ENCODE measurements at places on chromosomes 12 and 14.
A peak's percentile ranks its signal among the peaks of the same experiment; 100 is the strongest.

DNA sequence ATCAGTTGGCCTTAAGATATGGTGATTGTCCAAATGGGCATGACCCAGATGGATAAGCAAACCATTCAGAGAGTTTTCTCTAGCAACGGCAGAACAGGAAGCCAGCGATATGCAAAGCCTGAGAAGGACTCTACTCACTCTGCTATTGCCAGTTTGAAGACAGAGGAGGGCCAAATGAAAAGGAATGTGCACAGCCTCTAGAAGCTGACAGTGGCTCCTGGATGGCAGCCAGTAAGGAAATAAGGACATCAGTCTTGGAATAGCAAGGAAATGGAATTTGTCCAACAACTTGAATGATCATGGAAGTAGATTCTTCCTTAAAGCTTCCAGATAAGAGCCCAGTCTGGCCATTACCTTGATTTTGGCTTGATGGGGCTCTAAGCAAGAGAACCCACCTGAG, 60.0 kb downstream of the TMTC2 start:
- DNase-seq, result no peak

GRCh38 chr12:29818916-29819623, 35.3 kb upstream of the TMTC1 start:
- DNase-seq, result no peak

- DNase-seq, result no peak
Observed at GRCh38 chr12:115657081-115658013, 620.1 kb downstream of the MED13L start.

DNA sequence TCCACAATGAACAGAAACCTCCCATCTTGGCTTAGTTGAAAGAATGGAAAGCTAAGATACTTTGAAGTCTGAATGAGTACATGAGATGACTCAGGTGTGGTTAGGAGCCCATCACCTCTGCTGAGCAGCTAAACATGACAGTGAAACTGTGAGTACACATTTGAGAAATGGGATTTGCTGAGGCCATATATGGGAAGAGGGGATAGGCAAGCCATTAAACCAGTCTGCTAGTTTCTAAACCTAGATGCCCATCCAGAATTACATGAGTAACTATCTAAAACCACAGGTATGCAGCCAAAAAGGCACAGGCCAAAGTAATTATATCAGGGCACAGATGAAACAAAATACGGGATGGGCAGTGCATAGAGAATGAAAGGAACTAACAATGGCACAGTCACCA, 41.2 kb downstream of the NKX2-1 start:
- peak; percentile 3 for DNase-seq

DNA sequence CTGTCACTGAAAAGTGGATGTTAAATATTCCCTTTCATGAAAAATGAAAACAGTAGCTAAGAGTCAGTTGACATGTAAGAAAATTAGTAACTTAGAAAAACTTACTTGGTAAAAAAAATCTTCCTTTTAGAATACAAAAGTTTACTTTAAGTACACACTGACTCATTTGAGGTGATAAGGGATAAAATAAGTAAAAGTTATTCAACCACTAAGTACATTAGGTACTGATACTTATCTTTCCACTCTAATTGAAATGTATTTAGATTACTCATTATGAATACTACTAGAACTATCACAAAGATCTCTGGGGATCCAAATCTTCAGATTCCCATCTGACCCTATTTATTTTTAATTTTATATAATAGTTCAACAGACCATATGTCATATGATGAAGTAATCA, 12.2 kb downstream of the SYCP3 start:
- no peak for DNase-seq

- no peak for DNase-seq
Observed at GRCh38 chr12:20520532-20520931, 152.2 kb downstream of the PDE3A start.

- no peak for DNase-seq
Observed at GRCh38 chr14:101929946-101930345, 34.4 kb upstream of the DYNC1H1 start.

DNA sequence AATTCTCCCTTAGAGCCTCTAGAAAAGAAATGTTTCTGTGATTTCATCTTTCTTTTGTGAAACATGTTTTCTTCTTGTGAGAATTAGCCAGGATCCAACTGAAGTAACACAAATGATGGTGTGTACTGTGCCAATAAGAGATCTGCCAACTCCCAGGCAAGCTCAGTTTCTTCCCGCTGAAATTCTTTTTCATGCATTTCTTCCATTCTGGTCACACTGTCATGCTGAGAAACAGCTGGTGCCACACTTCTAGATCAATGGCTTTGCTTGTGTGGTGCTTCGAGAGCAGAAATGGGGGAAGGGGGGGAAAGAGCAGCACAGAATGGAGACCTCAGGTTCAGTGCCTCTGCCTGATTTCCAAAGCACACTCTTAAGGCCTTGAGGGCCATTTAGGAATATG, 41.4 kb upstream of the FGF6 start:
- no peak for DNase-seq

DNA sequence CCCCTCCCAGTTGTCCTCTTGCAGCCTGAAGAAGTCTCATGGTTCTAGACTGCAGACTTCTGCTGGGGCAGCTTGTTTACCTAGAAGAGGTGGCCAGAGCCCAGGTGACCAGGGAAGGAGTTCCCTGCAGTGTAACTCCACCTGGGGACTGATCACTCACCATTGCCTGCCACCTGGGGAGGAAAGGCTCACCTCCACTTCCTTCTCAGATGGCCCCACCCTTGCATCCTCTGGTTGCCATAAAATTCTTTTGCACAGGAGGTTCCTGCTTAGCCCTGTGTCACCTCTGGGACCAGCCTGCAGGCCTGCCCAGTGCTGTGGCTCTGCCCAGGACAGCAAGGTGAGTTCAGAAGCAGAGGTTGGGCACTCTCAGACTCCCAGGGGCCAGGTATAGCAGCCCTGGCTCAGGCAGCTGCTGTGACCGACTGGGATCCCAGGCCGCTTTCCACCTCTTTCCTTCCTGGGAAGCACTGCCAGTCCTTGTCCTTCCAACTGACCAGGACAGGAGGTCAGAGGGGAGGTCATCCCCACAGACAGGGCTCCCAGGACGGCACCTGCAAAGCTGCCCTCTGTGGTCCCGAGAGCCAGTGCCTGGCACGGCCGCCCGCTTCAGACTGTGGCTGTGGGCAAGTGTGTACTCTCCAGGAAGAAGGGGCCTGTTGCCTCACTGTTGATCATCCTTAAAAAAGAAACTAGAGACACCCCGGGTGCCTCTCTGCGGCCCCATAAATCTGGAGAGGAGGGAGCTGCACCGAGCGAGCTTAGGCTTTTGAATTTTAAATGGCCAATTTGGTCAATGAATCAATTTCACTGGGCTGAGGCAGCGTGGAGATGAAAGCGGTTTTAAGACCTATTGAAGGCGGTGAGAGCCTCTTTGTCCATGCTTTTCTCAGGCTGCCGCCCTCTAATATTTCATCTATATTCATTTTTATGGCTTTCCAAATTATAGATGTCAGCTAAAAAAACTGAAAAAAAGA, 79.5 kb upstream of the C14orf180 start:
- no peak for DNase-seq

DNA sequence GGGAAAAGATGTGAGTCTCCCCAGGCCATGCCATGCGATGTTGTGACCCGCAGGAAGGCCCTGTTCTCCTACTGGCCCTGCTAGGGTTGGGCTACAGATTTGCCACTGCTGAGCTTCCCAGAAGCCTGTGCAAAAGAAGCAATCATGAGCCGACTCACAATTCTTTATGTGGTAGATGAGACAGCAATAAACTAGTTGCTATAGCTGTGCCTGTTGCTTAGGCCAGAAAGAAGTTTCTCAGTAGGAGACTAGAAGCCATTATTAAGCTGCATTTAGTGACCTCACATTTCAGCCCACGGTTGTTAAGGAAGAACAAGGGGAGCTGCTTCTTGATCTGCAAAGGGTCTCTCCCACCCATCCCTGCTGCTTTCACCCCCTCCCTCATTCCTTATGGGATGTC, 239.4 kb upstream of the CRY1 start:
- no peak for DNase-seq

- peak; percentile 19 for DNase-seq
Observed at GRCh38 chr12:108567406-108568337, 5.3 kb downstream of the ISCU start.

DNA sequence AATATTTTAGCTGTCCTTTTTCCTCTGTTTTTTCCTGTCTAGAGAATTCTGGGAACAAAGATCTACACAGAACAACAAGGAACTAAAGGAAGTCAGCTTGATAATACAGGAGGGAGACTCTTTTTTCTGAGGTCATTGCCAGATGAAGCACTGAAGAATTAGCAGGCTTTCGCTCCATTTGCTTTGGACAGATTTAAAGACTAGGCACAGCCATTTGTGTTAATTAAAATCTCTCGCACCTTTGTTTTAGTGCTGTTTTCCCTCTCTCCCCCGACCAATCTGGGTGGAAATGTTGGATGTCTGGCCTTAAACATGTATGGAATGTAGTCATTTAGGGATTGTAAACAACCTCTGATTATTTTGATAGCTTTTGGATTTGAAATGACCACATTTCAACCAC, 9.6 kb upstream of the GPHN start:
- no peak for DNase-seq

- no peak for DNase-seq
Observed at GRCh38 chr14:72332046-72332445, 399.8 kb downstream of the RGS6 start.

DNA sequence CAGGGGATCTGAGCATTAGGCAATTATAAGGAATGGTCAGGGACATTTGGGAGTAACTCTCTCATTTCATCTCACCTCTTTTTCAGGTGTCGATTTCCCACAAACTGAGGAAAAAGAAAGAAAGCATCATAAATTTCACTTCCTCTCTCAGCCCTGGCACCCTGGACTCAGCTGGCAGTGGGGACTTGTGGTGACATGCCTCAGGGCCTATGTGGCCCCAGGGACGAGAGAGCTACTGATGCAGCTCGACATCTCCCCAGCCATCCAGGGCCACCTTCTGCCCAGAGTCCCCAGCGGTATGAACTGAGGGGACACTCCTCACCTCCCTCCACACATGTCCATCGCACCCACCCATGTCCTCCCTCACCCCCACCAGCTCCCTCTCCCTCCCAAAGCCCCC, 11.7 kb downstream of the TNFRSF1A start:
- DNase-seq, result no peak

GRCh38 chr12:119410396-119410795, 75.9 kb downstream of the CCDC60 start:
- no peak for DNase-seq

- DNase-seq, result no peak
Observed at GRCh38 chr12:100414739-100415138, 57.9 kb downstream of the SLC17A8 start.

DNA sequence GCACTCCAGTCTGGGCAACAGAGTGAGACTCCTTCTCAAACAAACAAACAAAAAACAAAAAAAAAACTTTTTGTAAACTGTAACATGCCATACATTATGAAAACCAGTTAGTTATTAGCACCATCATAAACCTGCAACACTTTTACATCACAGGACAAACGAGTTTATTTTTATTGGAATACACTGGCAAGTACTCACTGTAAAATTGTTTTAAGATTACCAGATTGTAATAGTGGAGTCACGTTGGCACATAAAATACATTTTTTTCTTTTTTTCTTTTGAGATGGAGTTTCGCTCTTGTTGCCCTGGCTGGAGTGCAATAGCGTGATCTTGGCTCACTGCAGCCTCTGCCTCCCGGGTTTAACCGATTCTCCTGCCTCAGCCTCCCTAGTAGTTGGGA, 15.7 kb downstream of the FKBP3 start:
- no peak for DNase-seq

- peak; percentile 5 for DNase-seq
Observed at GRCh38 chr12:119153477-119154434, 25.0 kb upstream of the HSPB8 start.

DNA sequence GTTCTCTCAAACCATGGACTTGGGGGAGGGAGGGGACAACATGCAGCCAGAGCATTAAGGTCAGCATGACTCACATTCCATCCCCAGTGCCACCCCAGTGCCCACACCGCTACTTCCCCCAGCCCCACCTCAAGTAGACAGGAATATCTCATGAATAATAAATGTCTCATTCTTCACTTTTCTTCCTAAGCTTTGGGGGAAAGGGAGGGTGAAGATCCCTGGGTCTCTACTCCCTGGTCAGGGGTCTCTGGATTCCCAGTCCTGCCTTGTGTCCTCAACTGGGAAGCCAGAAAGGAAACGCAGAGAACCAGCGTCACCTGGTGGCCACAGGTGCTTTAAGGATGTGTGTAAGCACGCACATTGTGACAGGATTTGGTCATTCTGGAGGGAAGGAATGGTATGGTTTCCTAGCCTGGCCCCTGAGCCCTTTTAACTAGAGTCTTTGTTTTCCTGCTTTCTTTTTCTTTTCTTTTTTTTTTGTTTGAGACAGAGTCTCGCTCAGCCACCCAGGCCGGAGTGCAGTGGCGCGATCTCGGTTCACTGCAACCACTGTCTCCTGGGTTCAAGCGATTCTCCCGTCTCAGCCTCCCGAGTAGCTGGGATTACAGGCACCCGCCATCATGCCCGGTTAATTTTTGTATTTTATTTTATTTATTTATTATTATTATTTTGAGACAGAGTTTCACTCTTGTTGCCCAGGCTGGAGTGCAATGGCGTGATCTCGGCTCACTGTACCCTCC, 3.4 kb downstream of the GPR84 start:
- peak; percentile 82 for DNase-seq

DNA sequence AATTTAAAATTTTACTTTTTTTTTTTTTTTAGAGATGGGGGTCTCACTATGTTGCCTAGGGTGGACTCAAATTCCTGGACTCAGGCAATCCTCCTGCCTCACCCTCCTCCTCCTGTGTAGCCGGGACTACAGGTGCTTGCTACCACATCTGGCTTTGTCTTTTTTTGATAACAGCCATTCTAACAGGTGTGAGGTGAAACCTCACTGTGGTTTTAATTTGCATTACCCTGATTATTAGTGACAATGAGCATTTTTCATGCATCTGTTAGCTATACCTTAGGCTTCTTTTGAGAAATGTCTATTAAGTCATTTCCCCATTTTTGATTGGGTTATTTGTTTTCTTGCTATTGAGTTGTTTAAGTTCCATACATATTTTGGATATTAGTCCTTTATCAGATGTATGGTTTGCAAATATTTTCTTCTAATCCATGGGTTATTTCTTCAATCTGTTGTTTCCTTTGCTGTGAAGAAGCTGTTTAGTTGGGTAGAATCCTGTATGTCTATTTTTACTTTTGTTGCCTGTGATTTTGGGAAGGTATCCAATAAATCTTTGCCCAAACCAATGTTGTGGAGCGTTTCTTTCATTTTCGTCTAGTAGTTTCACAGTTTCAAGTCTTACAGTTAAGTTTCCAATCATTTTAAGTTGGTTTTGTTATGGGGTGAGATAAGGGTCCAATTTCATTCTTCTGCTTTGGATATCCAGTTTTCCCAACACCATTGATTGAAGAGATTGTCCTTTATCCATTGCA, 86.1 kb downstream of the MYF5 start:
- no peak for DNase-seq

- DNase-seq, result no peak
Observed at GRCh38 chr12:112218150-112218549, 92.8 kb downstream of the TRAFD1 start.

DNA sequence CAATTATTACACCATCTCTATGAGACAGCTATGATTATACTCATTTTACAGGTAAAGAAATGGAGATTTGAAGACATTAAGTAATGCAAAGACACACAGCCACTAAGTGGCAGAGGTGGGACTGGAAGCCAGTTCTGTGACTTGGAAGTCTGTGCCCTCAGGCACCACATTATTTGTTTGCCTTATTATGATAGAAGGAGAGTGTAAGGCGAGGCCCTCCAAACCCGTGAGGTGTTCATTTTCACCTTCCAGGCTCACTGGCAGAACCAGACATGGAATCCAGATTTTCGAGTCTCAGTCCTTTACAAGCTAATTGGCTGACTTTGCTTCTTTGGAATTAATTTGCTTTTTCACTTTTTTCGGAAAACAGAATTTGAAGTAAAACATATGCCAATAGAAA, 107.9 kb downstream of the CAND1 start:
- no peak for DNase-seq

GRCh38 chr14:68674538-68675232, 118.2 kb downstream of the ZFP36L1 start:
- DNase-seq, result no peak

Measured in A172 (cell line).